NCI-H82 (cell line): ENCODE measurements at places on chromosomes 16 and 17.

GRCh38 chr16:35678-36305, 17.6 kb downstream of the POLR3K start:
- no peak for DNase-seq

DNA sequence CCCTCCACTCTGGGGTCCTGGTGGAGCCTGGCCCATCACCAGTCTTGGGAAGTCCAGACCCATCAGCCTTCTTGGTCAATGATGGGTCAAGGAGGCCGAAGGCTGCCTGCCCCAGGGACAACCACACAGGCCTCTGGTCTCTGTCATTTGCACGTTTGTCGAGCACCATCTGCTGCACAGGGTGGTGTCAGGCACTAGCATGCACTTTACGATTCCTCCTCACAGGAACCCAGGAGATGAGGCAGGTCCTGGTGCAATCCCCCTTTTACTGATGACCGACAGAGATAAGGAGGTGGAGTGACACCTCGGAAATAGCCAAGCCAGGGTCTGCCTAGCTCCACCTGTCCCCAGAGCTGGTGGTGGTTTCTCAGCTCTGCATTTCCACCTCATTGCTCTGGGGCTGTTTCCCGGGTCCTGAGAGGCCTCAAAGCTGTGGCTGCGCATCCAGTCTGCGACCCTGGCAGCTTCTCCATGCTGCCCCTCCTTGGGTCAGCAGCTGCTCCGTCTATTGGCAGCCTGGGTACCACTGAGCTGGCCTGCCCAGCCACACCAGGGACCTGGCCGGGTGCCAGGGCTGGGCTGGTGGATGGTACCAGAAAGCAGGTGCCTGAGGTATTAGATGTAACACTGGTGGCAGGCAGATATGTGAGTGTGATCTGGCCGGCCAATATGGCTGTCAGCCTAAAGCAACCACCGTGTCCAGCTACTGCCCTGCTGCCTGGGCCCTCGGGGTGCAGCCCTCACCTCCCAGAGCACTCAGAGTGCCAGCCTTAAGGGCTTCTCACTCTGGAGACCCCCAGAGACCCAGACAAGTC, 10.0 kb downstream of the MMP15 start:
- DNase-seq: no peak

DNA sequence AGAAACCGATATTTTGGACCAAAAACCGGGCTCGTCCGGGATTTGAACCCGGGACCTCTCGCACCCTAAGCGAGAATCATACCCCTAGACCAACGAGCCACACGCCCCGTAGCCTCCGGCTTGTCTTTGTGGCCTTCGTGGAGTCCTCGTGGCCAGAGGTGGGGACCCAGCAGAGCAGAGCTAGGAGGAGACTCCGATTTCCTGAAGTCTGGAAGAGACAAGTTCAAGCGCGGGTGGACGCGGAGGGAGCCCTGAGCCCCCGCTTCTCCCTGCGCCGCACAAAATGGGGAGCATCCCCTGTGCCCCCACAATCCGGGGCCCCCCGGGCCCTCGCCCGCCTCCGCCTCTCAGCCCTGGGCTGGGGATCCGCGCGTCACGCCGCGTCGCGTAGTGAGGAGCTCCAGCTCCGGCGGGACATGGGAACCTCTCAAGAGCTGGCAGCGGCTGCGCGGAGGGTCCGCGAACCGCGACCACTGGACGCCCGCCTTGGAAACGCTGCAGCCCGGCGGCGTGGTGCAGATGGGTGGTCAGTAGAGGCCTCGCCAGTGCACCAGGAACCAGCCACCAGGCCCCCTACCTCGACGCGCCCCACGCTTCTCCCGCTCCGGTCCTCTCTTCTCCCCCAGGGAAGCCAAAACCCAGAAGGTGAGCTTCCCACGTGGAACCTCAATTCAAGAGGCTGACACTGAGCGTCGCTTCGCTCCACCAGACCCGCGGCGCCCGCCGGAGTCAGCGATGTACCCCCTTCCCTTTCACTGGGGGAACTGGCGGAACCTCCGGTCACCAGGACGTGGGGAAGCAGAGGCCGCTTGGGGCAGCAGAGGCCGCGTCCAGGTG, 5.2 kb upstream of the OR1F1 start:
- DNase-seq: peak; percentile 80

GRCh38 chr17:17736205-17737183, 55.2 kb downstream of the RAI1 start:
- DNase-seq: peak; percentile 42

DNA sequence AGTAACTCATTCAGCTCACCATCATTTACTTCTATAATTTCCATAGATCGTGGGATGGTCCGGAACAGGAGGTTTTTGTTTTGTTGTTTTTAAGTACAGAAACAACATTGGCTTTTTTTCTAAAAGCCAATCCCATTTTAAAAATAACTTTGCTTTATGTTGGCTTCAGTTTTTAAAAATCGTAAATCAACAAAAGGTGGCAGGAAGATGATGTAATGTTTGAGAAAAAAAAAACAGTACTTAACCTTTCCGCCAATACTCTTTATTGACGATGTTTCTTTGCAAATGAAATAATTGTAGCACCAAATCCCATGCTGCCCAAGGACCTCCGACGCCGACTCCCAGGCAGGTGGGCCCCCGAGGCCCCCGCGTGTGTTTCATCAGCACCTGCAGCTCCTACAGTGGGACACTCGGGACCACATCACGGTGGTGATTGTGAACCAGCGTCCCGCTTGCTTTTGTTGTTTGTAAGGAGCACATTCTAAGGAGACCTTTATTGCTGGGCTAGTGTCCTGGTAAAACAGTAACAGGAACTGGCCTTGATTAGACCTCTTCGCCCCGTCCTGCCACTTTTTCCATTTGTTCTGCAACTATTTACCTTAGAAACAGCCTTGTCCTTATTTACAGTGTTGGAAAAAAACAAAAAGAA, 140.2 kb upstream of the CHMP6 start:
- no peak for DNase-seq

GRCh38 chr17:79041723-79042420, 17.9 kb downstream of the C1QTNF1 start:
- DNase-seq: no peak

DNA sequence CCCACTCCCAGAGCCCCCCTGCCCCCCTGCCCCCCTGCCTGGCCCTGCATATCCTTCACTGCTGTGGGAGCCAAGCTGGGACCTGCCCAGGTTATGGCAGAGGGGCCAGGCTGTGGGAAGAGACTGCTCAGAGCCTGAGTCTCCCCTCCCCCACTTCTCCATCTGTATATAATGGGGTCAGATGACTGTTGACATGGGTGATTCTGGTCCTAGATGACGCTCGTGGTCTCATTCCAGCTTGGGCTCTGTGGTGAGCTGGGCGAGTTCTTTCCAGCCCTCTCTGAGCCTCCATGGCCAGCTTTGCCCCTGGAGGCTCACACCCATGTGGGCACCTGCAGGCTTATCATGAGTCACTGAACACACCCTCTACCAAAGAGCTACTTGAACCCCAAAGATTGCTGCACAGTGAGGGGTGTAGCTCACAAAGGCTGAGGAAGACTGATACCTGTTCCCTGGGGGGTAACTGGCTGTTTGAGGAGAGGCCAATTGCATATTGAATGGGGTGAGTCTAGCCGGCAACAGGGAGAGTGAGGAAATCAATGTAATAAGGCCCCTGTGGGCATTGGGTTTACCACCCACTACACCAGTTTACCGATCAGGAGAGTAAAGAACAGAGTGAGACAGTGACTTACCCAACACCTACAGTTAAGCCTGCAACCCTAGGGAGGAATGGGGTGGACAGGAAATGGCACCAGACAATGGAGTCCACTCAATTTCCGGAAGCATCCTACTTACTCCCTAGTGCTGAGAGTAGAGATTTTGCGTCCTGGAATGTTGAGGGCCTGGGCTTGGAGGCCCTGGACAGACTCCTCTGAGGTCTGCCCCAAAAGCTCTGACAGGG, 4.2 kb upstream of the SREBF1 start:
- peak; percentile 87 for DNase-seq

- DNase-seq: no peak
Measured at GRCh38 chr17:80303824-80304223, 43.2 kb downstream of the RNF213 start.

DNA sequence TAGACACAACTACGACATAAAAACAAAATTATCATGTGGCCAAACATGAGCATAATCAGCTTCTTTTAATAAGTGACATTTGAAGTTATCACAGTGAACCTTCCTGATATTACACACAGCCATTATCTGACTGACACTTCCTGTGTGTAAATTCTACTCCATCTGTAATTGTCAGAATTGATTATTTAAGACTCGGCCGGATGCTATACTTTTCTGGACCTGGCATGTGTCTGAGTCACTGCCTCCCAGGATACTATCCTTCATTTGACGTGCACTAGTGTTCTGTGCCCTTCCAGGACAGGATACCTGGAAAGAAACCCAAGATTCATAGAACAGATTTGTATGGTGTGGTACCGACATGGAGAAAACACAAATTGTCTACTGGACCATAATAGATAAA, 242.0 kb downstream of the HS3ST3A1 start:
- DNase-seq: no peak

DNA sequence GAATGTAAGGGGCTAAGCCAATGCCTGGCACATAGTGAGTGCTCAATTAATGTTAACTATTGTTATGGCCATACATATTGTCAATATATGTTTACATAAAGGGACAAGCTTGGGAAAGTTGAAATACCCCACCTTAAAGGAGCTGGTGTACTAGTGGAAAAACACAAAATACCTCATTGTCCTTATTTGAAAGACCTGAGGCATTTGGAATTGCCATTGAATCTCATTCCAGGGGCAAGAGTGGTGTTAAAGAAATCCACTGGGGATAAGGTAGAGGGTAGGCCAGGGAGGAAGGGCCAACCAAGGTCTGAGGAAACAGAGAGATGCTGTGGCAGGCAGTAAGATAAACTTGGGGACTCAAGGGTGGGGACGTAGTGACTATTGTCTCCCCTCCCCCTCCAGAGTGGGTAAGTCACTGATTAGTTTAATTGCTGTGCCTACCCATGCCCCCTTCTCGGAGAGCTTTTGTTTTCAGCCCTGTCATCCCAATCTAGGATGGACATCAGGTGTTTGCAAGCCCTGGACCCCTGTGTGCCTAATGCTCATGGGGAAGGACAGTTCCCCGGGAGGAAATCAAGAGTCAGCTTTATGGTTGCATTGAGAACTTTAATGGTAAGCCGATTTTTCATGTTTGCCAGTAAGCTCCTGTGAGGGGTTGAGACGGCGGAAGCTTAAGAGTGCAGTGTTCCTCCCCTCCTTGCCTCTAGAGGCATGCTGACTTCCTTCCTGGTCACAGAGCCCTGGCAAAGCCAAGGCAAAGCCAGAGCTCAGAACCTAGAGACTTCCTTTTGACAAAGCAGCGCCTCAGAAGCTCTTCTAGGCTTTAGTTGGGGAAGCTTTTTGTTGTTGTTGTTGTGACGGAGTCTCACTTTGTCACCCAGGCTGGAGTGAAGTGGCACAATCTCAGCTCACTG, 2.5 kb upstream of the HEATR9 start:
- DNase-seq: peak; percentile 74

DNA sequence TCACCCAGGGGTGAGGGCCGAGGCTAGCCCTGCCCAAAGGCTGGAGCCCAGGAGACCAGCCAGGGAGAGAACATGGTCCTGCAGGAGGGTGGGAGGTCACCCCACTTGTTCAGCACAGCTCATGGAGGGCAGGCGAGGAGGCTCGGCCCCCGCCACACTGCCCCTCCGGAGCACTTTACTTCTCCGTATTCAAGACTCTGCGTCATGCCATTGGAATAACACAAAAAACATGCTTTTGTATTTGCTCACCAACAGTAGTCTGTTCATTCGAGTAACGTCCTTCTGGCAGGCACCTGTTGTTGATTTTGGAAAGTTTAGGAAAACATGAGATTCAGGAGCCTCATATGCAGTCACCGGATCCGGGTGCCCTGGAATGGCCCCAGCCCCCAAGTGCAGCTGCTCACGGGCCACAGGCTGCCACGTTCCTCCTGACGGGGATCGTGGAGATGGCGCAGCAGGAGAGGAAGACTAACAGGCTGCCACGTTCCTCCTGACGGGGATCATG, 81.1 kb upstream of the DNAH17 start:
- no peak for DNase-seq

DNA sequence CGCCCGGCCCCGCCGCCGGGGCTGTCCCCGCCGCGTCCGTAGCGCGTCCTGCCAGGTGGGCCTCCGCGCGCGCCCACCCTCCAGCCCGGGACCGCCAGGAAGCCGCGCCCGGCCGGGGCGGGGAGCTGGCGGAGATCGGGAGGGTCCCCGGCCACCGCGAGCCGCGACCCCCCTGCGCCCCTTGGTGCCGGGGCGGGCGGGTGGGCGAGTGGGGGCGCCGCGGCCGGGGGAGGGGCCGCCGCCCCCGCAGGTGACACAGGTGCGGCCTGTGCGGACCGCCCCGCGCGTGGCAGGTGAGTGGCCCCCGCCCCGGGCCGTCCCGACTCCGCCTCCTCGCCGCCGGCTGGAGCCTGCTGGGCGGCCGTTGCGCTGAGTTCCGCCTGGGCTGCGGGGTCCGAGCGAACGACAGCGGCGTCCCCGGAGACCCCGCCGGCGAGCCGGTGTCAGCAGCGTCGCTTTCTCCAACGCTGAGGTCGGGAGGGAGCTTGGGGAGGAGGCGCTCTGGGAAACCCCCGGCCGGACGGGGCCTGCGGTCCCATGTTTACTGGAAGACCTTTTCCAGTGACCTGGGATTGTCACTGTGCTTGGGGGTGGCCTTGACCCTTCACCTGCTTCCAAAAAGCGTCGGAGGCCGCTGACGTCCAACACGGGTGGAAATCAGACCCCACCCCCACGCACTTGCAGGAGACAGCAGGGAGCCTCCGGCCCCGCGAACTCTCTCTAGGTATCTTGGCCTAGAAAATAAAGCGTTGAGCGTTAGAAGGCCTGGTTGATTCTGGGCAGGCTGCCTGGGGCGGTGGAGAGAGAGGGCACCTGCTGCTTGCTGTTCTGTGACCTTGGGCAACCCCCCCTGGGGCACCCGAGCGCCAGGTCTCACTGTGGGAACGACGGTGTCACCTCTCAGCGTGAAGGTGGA, 542 bp downstream of the KLHL36 start:
- peak; percentile 15 for DNase-seq

DNA sequence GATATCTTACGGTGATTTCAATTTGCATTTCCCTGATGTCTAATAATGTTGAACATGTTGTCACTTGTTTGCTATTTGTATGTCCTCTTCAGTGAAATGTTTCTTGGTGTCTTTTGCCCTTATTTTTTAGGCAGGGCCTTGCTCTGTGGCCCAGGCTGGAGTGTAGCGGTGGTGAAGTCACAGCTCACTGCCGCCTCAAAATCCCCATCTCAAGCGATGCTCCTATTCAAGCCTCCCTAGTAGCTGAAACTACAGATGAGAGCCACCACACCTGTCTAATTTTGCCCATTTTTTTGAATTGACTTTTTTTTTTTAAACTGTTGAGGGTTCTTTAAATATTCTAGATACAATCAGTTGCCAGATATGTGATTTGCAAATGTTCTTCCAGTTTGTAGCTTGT, 8.3 kb downstream of the UBE2G1 start:
- DNase-seq: no peak
